Fibroblast of gingiva (primary cell): ENCODE measurements at places on chromosomes 2 and 18.

- no peak for DNase-seq
These were observed 79.2 kb upstream of the COL5A2 start for GRCh38 chr2:189258616-189259365.

DNA sequence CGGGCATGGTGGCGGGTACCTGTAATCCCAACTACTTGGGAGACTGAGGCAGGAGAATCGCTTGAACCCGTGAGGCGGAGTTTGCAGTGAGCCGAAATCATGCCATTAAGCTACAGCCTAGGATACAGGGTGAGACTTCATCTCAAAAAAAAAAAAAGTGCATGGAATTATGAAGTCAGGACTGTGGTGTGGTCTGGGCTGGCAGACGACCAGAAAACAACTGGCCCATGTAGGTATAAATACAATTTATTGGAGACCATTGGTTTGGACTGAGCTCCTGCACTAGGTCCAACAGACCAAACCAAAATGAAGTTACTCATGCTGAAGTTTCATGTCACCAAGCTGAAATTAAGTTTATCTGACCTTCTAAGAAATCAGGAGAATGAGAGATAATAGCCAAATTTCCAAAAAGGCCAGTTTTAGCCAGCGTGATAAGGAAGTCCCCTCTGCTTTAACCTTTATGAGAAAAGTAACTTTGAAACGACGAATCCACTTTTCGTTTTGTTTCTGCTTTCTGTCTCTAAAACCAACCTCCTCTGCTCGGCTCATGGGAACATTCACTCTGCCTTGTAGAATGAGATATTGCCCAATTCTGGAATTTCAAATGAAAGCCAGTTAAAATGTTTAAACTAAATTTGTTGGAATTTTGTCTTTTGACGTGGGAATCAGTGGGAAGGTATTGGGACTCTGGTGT, 17.7 kb upstream of the RAB10 start:
- peak; percentile 45 for DNase-seq

- DNase-seq = peak; percentile 81
These were observed 291.1 kb downstream of the SLC8A1 start for GRCh38 chr2:40160751-40161218.

- DNase-seq = no peak
These were observed 35.9 kb upstream of the SCN9A start for GRCh38 chr2:166411473-166412230.

DNA sequence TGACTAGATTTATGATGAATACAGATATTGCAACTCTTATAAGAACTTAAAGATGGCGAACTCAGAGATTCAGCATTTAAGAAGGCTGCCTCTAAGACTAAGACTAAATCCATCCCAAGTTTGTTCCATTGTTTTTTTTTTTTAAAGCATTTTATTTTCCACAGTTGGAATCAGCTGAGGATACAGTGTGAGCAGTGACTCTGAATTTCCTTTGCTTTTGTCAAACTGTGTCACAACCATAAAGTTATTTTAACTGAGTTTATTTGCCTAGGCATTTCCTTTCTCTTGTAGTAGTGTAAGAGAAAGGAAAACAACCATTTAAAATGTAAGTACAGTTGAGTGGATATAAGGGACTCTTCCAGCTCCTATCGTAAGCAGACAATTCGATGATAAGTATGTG, 63.9 kb downstream of the ZEB2 start:
- no peak for DNase-seq

GRCh38 chr2:231270221-231271114, 72.0 kb downstream of the ARMC9 start:
- DNase-seq = peak; percentile 30

DNA sequence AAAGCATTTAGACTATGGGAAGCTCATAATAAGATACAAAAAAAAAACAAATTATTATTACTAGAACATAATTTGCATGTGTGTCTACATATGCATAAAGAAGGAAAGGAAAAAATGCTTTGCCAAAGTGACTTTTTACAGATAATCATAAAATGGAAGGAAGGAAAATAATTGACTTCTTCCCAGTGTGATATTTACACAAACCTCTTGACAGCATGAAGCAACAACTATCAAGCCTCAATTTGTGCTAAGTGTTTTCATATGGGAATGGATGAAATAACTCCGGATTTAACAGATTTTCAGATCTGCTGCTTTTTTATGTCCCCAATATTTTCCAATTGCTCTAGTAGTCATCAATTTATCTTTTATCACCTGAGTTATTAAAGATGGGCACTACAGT, 275.9 kb upstream of the REG3G start:
- no peak for DNase-seq

DNA sequence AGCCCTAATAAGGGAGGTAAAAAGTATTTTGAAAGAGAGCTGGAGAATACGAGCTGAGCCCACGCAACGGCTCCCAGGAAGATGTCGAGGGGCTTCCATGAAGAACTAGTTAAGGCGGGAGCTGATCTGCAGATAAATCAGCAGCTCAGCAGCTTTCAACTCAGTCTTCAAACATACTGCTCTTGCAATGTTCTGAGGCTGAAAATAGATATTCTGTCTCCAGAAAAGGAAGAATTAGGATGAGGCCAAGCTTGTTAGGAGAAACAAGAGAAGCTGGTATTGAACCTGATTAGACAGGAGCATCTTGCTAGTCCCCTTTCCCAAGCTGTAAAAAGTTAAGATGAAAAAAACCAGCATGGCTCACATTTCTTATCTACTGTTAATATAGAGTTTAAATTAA, 91.1 kb downstream of the AFF3 start:
- no peak for DNase-seq

DNA sequence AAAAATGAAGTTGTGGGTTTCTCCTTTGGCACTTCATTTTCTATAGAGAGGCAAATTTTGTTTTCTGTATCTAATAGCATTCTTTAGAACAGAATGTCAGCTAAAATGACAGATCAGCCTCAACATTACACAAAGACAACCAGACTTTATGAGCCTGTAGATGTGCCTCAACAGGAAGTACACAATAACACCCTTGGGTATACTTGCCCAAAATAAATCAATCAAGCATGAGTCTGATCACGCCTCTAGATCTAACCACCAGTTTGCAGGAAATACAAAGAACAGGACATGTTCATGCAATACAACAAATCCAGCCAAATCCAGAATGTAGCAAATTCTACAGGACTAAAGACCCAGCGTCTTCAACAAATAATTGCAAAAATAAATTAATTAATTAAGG, 11.2 kb upstream of the DAPL1 start:
- DNase-seq = no peak

GRCh38 chr18:13392029-13392750, 173.6 kb downstream of the LDLRAD4 start:
- DNase-seq = no peak

DNA sequence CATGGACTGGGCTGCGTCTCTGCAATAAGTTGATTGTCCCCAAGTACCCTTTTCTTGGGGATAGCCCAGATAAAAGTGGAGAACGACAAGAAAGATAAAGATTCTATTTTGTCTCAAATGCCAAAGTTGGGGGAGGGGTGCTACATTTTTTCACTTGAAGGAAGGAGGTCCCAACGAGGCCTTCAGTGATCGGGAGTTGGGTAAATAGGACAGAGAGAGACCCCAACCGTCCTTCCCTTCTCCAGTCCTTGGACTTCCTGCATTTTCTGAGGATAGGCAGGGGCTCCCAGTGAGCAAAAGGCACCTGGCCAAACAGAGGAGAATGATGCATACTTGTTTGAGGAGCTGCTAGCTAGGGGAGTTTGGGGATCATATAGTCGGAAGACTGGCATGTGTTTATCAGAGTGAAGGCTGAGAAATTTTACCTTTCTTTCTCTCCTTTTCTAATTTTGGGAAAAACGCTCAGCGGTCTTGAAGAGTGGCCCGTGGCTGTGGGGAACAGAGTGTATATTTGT, 3.5 kb upstream of the EN1 start:
- no peak for DNase-seq

GRCh38 chr2:120401275-120402066, 55.5 kb downstream of the INHBB start:
- DNase-seq = no peak

GRCh38 chr2:223283771-223284170, 231.8 kb downstream of the KCNE4 start:
- DNase-seq = no peak

DNA sequence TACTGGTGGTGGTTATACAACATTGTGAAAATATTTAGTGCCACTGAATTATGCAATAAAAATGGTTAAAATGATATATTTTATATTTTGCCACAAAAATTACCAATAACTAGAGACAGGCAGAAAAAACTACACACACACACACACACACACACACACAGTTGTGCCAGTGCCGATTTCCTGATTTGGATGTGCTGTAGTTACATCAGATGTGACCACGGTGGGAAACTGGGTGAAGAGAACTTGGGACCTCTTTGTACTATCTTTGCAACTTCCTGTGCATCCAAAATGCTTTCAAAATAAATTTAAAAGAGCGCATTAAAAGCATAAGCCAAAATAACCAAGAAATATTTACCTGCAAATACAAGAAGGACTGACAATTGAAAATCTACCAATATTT, 61.6 kb upstream of the CCBE1 start:
- DNase-seq = no peak

- no peak for DNase-seq
These were observed 60.3 kb downstream of the CACNB4 start for GRCh38 chr2:152038441-152038958.

- peak; percentile 63 for DNase-seq
These were observed 499.9 kb upstream of the SPHKAP start for GRCh38 chr2:228681426-228681825.

DNA sequence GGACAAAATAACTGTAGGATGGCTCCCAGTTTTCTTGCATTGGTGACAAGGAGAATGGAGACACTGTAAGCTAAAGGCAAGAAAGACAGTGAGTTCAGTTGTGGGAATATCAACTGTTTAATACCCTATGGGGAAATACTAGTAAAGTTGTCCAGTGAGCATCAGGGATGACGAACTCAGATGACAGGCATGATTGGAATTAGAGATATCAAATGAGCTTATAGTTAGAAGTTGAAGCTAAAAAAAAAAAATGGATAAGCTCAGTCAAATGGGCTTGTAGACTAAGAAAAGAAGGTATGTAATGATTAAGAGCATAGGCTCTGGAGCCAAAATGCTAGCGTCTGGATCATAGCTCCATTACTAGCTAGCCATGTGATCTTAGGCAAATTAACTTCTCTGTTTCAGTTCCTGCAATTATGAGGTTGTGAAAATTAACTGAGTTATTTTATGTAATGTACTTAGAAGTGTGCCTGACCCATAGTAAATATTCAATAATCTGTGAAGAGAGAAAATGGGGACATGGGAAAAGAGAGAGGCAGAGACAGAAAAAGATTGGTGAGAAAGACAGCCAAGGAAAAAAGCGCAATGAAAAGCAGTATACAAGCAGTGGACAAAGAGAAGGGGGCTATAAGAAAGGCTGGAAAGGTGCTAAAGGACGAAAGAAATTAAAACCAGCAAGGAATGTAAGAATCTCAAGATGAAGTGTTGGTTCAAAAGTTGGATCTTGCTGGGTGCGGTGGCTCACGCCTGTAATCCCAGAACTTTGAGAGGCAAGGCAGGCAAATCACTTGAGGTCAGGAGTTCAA, 95.7 kb upstream of the SLC39A10 start:
- peak; percentile 58 for DNase-seq

DNA sequence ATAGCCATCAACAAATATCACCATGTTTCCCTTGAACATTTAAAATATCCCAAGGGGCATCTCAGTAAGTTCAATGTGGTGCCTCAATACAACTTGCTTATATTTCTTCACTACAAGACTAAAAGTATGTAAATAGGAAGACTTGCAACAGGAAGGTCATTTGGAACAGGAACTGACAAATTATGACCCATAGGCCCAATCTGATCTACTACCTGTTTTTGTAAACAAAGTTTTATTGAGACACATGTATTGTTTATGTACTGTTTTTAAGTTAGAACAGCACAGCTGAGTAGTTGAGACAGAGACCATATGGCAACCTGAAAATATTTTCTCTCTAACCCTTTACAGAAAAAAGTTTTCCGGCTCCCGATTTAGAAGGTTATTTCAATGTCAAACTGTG, 154.8 kb upstream of the TFPI start:
- DNase-seq = no peak

DNA sequence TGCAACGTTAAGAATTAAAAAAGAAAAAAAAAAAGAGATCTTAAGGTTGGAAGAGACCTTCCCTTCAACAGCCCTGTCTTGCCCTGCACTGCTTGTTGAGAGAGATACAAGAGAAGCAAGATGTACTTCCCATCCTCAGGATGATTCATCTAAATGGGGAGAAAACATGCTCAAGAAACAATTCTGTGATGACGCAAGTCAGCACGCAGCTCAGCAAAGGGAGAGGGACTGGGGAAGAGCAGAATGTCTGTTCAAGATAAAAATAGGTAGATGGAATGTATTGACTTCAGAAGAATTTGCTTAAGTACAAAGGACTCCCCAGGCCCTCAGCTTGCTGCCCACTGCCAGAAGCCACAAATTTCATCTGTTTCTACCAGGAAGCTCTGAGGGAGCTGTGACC, 198.2 kb upstream of the SPRED2 start:
- peak; percentile 49 for DNase-seq

- DNase-seq = peak; percentile 30
These were observed 93.3 kb upstream of the EML6 start for GRCh38 chr2:54629914-54630857.

- DNase-seq = no peak
These were observed 41.2 kb upstream of the ATG16L1 start for GRCh38 chr2:233210281-233210680.

- no peak for DNase-seq
These were observed 179.9 kb upstream of the MSH6 start for GRCh38 chr2:47602996-47603395.

DNA sequence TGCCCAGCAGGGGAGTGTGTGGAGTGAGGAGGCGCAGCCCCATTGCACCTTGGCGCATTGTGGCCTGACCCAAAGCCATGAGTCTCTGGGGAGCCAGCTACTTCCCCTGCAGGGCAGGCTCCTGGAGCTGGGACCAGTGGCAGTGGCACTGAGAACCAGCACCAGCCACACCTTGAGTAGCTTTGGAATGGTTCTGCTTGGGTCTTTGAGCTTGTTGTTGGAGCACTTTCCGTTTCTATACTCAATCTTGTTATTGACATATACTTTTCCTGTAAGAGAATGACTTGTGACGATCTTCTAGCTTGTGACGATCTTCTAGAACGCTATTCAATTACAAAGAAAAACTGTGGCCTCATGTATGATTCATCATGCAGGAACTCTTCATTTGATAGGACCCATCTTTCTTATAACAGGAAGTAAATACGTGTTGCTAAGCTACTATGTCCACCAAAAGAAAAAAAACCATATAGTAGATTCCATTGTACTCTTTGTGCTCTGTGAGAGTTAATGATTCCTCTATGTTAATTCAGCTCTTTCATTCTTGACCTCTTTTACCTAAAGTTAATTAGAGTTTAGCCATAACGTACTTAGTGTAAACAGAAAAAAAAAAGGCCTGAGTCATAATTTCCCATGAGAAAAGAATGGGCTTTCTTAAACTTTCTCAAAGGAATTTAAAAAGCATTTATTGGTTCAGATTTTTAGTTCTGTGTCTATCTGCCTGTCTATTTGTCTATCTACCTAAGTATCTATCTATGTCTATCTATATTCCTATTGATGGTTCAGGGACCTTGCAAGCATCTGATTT, 113.1 kb downstream of the GATA6 start:
- peak; percentile 88 for DNase-seq

GRCh38 chr2:180238729-180239128, 231.6 kb upstream of the CWC22 start:
- DNase-seq = no peak
